ENCODE measurements at places on chromosomes 3 and 15.

- peak overlapping the region; percentile 33 for H3K27ac ChIP-seq
- H3K27me3 ChIP-seq: no peaks in the 10 kb centered on the region
- H3K36me3 ChIP-seq: peaks cover 2% of the 10 kb centered on the region
These were observed 965 bp downstream of the FLNB start for GRCh38 chr3:58009026-58009748.

DNA sequence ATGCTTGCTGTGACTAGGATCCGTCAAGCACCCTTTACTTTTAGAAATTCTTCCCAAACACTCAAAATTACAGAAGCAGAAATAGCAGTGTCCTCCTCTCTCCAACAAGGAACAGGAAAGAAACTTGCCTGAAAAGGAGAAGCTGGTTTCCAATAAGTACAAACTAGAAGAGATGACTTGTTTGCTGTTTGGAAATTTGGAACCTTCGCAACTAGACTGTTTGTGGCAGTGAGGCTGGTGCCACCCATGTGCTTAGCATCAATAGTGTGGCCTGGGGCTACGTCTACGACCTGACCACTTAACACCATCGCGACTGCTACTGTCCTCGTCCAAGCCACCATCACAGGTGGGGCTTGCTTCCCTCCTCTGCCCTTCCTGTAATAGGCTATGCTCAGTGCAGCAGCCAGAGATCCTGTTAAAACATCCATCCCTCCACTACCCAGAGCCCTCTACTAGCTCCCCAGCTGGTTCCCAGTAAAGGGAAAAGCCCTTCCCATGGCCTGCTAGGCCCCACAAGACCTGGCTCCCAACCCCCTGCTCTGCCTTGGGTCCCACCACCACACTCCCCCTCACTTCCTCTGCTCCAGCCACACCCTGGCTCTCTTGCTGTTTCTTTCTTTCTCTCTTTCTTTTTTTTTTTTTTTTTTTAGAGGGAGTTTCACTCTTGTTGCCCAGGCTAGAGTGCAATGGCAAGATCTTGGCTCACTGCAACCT is 52.6 kb upstream of the CCR2 start:
- H3K4me3 ChIP-seq: peak overlapping the region; percentile 12
- no peaks in the 10 kb centered on the region for H3K36me3 ChIP-seq
- H3K27ac ChIP-seq: no peak overlapping the region
- H3K4me1 ChIP-seq: peaks cover 29% of the 10 kb centered on the region
- DNase-seq: no peak

DNA sequence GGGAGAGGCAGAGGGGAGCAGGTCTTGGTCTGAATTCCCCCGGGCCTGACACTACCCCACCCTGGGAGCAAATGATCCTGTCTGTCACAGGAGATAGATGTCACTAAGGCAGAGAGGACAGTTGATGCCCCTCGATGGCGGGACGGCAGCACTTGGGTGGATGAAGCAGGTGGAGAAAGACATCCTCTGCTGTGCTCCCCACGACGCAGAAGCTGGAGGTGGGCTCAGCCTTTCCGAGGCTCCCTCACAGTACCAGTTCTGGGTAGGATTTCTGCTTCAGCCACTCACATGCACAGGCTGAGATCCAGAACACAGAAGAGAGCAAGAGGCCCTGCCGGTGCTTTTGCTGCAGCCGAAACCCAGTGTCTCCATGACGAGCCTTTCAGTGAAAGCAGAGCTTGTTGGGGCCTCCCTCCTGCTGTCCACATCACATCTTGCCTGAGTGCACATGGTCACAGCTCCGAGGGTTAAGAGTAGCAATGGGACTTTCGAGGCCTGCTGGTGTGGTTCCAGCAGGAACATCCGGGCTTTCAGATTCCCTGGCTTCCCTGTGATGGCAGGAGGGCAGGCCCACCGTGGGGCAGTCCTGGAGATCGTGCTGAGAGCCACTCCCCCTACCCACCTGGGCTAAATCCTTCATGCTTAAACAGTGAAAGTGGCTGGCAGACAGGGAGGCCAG is 107.3 kb upstream of the PRR20G start:
- no peaks in the 10 kb centered on the region for H3K36me3 ChIP-seq
- H3K4me3 ChIP-seq: no peak overlapping the region
- no peak overlapping the region for H3K27ac ChIP-seq
- peaks cover 38% of the 10 kb centered on the region for H3K27me3 ChIP-seq
- DNase-seq: no peak

DNA sequence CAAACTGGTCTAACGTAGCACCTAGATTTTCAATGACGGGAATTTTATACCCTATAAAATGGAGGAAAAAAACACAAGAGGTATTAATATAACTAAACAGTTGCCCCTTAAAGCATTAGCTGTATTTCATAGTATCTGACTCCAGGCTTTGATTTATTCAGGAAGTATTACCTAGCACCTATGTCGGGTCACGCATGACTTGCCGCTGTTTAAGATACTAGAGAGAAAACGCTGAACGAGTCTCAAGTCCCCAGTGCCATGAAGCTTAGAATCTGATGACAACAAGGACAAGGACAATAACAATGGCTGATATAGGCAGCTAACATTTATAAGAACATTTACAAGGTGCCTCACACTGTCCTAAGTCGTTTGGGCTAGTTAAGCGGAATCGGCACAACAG is 1.9 kb downstream of the SNRPA1 start:
- peaks cover 71% of the 10 kb centered on the region for H3K4me1 ChIP-seq
- H3K36me3 ChIP-seq: peaks cover 8% of the 10 kb centered on the region
- peak overlapping the region; percentile 88 for H3K4me3 ChIP-seq
- no peak for DNase-seq
- no peaks in the 10 kb centered on the region for H3K27me3 ChIP-seq

GRCh38 chr3:129623447-129624118 is 17.1 kb upstream of the PLXND1 start:
- H3K4me1 ChIP-seq: peaks cover 16% of the 10 kb centered on the region
- peaks cover under 1% of the 10 kb centered on the region for H3K27me3 ChIP-seq
- no peaks in the 10 kb centered on the region for H3K36me3 ChIP-seq
- no peak overlapping the region for H3K27ac ChIP-seq

DNA sequence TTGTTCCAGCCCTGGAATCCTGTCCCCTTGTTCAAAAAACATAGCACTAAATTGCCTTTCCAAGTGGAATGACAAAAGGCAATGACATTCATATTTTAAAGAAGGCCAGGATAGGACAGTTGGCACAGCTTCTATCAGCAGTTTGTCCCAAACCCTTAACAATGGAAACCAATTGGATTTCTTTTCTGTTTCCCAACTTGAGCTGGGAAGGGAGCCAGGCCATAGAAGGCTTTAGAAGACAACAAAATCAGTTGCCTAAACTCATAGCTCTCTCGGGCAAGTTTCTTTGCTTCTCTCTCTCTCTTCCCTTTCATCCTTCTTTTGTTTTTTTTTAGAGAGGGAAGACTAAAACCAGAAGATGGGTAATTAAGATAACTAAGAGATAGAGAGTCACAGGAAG is 227.7 kb upstream of the TPRG1 start:
- no peak overlapping the region for H3K27ac ChIP-seq
- peaks cover 14% of the 10 kb centered on the region for H3K27me3 ChIP-seq
- no peaks in the 10 kb centered on the region for H3K4me1 ChIP-seq
- no peak overlapping the region for H3K4me3 ChIP-seq

DNA sequence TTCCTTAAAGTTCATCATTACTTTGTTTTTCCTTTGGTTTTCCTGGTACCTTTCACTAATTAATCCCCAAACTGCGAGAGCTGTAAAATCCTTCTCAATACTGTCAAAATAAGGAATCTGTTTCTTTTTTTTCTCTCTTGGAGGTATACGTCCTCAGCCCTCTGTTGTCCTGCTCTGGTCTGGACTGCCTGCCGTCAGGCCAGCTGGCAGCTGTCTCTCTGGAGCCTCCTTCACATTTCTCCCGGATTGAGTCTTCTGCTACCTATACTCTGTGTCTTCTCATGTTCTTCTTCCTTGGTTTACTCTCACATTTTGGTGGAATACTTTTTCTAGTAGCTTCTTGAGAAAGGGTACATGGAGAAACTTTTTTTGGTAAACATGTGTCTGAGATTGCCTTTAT is 13.8 kb downstream of the TATDN2 start:
- peak overlapping the region; percentile 40 for H3K4me3 ChIP-seq
- no peak for DNase-seq
- peaks cover 16% of the 10 kb centered on the region for H3K36me3 ChIP-seq
- no peaks in the 10 kb centered on the region for H3K27me3 ChIP-seq

DNA sequence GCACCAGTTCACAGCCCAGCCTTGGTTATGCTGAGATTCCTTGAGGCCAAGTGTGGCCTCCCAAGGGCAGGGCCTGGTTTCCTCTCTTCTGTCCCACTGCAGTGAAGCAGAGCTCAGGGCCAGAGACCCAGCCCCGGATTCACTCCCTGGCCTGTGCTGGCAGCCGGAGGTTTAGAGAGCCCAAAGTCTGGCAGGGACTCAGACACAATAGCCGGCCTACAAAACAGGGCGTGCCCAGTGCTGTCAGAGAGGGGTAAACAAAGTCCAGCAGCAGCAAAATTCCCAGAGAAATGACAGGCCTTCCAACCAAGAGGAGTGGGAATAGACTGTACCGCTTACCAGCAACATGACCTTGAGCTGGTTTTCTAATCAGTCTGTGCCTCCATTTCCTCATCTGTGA is 14.0 kb downstream of the VIPR1 start:
- peaks cover 12% of the 10 kb centered on the region for H3K36me3 ChIP-seq
- no peaks in the 10 kb centered on the region for H3K27me3 ChIP-seq
- peaks cover 48% of the 10 kb centered on the region for H3K4me1 ChIP-seq
- H3K27ac ChIP-seq: no peak overlapping the region

DNA sequence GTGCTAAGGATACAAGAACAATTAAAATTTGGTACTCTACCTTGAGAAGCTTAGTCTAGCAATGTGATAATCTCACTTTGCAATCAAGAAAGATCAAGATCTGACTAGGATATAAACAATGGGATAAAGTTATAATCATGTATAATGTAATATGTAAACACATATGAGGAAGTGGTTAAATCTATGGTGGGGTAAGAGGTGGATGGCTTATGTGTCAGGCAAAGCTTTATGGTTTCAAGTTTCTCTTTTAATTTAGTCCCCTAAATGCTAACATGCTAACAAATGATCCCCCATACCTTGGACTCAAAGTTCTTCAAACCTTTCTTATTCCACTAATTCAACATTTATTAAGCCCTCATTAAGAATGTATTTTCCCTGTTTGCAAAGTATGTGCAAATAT is 2.5 kb downstream of the RSL24D1 start:
- H3K4me1 ChIP-seq: peaks cover 19% of the 10 kb centered on the region
- no peak overlapping the region for H3K4me3 ChIP-seq
- H3K27me3 ChIP-seq: no peaks in the 10 kb centered on the region
- peaks cover 8% of the 10 kb centered on the region for H3K36me3 ChIP-seq

DNA sequence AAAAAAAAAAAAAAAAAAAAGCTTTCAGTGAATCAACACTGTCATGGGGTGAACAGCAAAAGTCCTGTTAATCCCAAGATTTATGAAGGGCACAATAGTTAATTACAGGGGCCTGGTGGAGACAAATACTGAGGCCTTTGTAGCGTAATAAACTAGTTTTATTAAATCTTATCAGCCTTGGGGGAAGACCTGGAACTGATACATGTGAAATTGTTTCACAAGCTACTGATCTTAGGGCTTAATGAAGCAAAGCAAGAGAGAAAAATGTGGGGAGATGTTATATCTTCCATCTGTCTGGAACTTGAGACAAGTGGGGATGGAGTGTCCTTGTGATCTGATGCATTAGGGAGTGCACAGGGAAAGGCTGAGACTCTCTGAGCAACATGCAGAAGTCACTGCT is 47.9 kb upstream of the OSBPL11 start:
- no peaks in the 10 kb centered on the region for H3K4me1 ChIP-seq
- H3K27ac ChIP-seq: no peak overlapping the region
- H3K4me3 ChIP-seq: no peak overlapping the region
- no peak for DNase-seq
